ENCODE measurements at places on chromosomes 5 and 9.

DNA sequence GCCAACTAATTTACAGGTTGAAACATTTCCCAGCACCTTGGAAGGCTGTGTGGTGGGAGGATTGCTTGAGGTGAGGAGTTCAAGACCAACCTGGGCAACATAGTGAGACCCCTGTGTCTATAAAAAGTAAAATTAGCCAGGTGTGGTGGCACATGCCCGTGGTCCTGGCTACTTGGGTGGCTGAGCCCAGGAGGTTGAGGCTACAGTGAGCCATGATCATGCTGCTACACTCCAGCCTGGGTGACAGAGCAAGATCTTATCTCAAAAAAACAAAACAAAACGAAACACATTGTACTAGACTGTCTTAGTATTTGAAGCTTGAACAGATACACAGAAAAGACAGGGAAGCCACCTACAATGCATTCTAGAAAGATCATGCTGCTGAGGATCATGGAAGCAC lies 2.8 kb upstream of the HSDL2 start:
- no peak for DNase-seq

GRCh38 chr5:146474065-146474464 lies 26.9 kb downstream of the TCERG1 start:
- no peak for DNase-seq

- no peak for DNase-seq
These were observed 34.7 kb upstream of the RASEF start for GRCh38 chr9:83097633-83098032.

DNA sequence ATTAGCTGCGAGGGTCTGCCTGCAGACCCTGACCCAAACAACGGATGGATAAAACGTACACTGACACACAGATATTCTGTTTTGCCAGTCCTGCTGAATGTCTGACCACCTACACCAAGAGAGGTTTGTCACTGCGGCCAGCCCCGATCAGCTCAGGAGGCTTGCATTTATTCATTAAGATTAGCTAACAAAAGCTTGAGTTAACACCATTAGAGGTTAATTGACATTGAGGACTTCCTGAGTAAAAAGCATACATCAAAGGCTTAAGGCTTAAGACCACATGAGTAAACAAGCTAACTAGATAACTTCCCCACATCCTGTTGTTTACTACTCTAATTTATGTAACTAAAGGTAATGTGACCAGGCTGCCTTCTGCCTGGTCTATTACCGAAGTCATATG lies 198.1 kb upstream of the TRPC7 start:
- no peak for DNase-seq

DNA sequence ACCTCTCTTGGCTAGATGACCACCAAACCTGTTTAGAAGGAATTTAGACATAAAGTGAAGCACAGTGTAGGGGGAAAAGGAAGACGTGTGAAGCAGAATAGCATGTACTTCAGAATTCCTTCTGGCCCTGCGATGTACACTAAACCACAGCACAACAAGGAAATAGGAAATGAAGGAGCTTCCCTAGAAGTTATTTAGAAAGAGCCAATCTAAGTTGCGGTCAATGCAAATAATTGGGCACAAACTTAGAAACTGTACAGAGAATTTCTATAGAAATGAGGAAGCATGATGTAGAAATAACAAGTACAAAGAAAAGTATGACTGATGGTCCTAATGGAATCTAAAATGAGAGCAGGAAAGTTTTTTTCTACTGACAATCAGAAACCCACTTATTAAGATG lies 41.5 kb downstream of the ANKRD55 start:
- DNase-seq: no peak

DNA sequence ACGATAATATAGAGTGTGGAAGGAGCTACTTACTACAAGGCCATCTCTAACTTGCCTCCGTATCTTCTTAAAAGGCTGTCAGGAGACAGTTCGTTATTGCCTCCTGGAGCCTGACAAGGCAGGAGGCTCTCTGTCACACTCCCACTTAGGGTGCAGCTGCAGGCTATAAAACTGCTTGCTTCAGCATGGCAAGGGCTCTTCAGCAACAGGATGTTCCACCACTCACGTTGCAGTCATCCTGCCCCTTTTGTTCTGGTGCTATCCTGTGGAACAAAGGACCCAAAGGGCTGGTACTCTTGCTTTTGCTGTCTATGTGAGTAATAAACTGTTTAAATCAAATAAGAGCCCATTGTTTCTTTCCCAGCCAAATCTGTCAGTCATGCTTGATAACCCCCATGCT lies 508.9 kb downstream of the NTRK2 start:
- no peak for DNase-seq
